Stimulated activated CD4-positive, alpha-beta T cell treated with anti-CD3 and anti-CD28 coated beads, TNF-alpha, amount 100 ng/mL, for 4 hours (primary cell): ENCODE measurements at places on chromosomes 7 and 10.
A peak's percentile ranks its signal among the peaks of the same experiment; 100 is the strongest.

GRCh38 chr7:150448789-150449147 is 1.7 kb upstream of the GIMAP8 start:
- peak; percentile 80 for DNase-seq

GRCh38 chr7:69889338-69889975 is 291.2 kb downstream of the AUTS2 start:
- no peak for DNase-seq

GRCh38 chr7:7795630-7796121 is 77.3 kb upstream of the RPA3 start:
- no peak for DNase-seq

DNA sequence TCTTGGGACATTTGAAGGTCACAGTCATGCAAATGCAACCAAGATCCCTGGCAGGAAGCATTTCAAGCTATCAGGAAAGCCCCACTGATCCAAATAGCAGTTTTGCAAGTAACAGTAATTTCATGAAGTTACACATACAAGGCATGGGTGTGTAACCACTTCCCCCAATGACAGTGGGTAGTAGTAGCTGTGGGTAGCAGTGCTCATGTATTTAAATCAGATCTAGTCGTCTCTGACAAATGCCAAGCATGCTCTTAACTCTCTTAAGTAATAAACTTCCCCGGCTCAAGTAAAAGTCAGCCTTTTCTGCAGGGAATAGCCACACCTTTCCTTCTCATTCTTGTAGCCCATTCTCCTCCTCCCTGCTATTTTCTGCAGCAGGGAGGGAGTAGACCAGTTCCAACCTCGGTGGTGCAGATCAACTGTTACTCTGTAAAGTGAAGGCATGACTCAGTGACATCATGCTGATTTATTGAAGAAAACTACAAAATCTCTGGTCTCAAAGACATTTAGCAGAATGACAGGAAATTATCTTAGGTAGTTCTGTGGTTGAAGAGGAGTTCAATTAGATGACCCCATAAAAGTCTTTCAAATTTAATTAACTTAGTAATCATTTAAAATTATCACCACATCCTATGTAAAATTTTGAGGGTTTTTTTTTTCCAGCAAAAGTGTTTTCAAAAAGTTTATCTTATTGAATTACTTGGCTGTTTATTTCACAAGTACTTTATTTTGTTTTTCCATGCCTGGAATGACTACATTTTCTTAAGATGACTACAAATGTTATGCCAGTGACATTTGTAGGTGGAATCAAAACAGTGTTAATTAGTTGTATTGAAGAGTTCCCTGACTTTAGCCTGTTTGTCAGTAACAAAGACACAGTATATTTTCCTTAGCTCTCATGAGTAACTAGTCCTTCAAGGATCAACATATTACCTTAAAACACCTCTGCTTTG is 568.3 kb downstream of the INHBA start:
- no peak for DNase-seq

GRCh38 chr7:107044347-107045194 is at the start of gene PRKAR2B:
PRKAR2B (plus strand) TSS chr7:107044705; CDS start chr7:107044908, 203 bp downstream.
- DNase-seq, result peak; percentile 47

- DNase-seq, result no peak
Observed at GRCh38 chr10:47354165-47354564, 6.0 kb downstream of the RBP3 start.

GRCh38 chr7:66778201-66778600 is 37.7 kb downstream of the RABGEF1 start:
- DNase-seq, result no peak
